ENCODE measurements at places on chromosomes 16 and 17.

GRCh38 chr17:34246881-34247280 lies 8.2 kb upstream of the CCL2 start:
- no peak for DNase-seq

- DNase-seq: no peak
Observed at GRCh38 chr17:63911041-63911635, at the start of gene CSHL1. Gene CSHL1 (minus strand): TSS chr17:63911258. CDS start chr17:63911196, 62 bp downstream.

GRCh38 chr16:56211435-56211981 lies 20.2 kb downstream of the GNAO1 start:
- no peak for DNase-seq

DNA sequence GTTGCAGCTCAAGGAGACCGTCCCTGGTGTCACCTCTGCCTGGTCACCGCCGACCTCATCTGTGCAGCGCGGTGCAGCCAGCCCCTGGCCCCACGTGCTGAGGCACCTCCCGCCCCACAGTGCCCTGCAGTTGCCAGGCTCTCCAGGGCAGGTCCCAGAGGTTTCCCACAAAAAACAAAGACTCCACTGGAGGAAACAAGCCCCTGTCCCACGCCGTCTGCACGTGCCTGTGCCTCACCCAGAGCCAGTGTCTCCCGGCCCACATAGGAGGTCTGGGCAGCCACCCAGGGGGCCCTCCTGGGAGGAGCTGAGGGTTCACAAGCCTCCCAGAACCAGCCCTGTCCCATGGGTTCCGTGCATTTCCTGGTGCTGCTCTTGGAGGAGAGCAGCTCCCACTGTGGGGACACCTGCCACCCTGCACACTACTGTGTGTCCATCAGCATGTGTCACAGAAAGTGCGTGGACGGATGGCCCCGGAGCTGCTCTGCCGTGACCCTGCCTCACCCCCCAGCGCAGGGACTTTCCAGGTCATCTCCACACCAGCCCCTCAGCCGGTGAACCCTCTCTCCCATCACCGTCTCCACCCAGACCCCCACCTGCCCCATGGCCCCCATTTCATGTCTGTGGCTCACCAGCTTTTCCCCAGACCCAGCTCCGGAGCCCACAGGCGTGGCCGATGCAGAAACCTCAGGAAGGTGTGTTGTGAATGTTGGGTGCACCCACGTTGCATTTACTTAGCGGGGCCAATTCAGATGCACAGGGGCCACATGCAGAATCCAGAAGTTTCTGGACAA lies 17.0 kb upstream of the CDH15 start:
- no peak for DNase-seq

DNA sequence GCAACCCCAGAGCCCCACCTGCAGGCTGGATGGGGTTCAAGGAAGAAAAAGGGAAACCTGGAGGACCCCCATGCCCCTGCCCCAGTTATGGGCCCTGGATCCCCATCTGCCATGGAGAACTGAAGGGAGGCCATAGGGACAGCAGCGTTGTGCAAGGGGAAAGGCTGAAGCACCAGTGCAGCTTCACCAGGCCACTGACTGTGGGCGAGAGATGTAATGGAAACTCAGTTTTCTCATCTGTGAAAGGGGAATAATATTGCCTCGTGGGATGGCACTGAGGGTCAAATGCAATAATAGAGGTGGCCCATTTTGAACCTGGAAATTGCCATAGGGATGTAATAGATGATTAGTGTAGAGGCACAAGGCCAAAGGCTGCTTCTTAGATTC lies 9.9 kb upstream of the TSPOAP1 start:
- DNase-seq: no peak

DNA sequence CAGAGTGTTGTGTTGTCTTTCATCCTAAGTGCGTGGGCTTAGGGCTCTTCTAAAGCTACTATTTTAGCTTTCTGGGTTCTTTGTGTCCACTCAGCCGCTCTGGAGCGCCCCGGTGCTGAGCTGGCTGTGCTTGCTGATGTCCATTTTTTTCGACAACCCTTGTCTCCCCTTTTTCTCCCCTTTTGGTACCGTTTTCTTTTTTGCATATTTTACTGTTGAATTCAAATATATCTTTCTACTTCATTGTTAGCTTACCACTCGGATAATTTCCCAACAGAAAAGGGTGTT lies 1.2 kb downstream of the SRRM2 start:
- no peak for DNase-seq
